ENCODE measurements at places on chromosomes 12 and 14.
A peak's percentile ranks its signal among the peaks of the same experiment; 100 is the strongest.

- no peak for DNase-seq
These were observed 81.5 kb downstream of the SLC38A4 start for GRCh38 chr12:46744283-46744682.

- DNase-seq = no peak
These were observed 5.6 kb downstream of the REM2 start for GRCh38 chr14:22888662-22889061.

GRCh38 chr14:100607611-100607956 lies 20.4 kb upstream of the BEGAIN start:
- DNase-seq = no peak

- DNase-seq = no peak
These were observed 28.0 kb downstream of the DERA start for GRCh38 chr12:15939111-15939510.

- no peak for DNase-seq
These were observed 9.3 kb upstream of the HDAC7 start for GRCh38 chr12:47828976-47829482.

- no peak for DNase-seq
These were observed 311.6 kb upstream of the DIO2 start for GRCh38 chr14:80522936-80523335.

- DNase-seq = no peak
These were observed 1051.9 kb upstream of the FLRT2 start for GRCh38 chr14:84477996-84478395.

DNA sequence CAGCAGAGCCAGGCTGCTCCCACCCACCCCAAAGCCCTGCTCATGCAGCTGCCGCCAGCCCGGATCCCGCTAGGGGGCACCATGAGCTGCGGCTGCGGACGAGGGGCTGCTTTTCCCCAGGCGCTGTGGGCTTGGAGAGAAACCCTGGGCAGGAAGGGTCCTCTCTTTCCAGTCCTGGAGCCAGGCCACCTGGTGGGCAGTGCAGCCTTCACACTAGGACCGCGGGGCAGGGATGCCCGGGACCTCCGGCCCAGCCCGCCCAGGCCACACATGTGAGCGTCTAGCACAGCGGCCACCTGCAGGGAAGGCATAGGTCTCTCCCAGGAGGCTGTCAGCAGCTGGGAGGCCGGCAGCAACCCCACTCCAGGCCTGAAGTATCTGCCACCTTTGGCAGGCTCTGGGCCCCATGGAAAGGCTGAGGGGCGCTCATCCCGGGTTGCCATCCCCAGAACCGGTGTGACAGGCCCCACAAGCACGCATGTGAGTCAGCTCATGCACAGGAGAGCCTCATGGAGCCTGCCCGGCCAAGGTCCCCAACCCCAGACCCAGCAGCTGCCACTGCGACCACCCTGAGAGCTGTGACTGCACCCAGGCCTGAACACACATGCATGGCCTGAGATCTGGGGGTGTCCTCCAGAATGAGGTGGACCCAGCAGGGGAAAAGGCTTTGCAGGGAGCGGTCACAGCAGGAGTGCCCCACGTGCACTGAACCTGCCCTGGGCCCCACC lies 280.0 kb upstream of the RTL1 start:
- no peak for DNase-seq

DNA sequence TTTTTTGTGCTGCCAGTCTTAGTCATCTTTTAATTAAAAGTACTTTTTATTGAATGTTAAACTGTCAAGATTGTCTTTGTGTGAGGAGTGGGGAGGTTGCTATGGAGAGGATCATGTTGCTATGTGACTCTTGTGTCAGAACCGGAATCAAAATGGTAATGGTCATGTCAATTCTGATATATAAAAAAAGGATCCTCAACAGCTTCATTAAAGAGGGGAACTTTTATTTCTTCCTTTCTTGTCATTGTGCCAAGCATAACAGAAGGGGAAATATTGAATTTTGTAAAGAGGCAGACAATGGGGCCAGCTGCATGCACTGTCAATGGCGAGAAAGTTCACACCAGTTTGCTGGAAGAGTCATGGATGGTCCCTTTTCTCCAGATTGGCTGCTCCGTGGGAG lies 564.8 kb downstream of the VRK1 start:
- no peak for DNase-seq

- DNase-seq = peak; percentile 93
These were observed at the start of gene PGAM5 for GRCh38 chr12:132710405-132711079. TSS of gene PGAM5 (plus strand) at chr12:132710842. CDS start at chr12:132710877, 35 bp downstream.

- DNase-seq = no peak
These were observed 316.4 kb downstream of the ZFP36L1 start for GRCh38 chr14:68476212-68477109.

DNA sequence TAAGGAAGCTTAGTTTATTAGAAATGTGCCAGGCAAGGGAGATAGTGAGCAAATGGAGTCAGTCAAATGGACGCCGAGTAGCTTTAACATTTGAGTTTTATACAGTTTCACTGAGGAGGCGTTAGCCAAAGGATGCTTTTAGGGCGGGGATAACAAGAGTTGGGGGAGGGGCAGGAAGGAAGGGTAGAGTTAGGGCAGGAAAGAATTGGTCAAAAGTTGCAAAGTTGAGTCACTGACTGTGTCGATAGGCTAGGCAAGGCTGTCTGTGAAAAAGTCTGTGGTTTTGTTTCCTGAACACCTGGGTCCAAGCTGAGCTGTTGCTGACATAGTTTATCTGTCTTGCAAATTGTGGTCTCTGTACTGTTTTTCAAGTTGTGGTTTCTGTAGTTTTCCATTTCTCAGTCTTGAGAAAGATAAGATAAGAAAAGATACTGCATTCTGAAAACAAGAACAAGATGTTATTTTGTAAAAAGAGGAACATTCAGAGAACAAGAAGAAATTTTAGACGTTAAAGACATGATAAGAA lies 62.6 kb upstream of the RESF1 start:
- peak; percentile 93 for DNase-seq

DNA sequence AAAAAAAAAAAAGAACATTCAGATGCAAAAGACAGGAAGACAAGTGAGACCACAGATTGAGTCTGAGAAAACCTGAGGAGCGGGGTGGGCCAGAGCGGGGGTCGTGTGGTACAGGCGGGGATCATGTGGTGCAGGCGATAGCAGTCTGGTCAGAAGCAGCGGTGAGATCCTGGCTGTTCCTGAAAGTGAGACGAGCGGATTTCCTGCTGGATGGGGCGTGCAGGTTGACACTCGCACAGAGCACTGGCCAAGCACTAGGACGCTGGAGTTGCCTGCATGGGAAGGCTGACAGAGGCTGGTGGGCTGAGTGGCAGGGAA lies 35.7 kb downstream of the CDC42BPB start:
- DNase-seq = no peak

DNA sequence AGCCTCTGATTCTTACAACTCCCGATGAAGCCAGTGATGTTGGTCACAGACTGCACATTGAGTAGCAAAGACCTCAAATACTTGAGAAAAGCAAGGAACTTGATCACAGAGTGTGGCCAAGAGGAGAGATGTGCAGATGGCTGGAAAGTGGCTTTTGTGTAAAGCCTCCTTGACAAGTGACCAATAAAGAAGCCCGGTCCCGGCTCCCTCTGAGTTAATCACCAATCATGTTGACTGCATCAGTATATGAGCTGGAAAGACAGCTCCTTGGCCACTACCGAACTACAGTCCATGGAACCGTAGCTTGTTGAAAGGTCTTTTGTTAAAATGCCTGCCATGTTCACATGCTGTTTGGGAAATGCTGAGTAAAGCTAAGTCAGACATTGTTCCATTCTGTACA lies 23.7 kb upstream of the SERPINA6 start:
- no peak for DNase-seq

DNA sequence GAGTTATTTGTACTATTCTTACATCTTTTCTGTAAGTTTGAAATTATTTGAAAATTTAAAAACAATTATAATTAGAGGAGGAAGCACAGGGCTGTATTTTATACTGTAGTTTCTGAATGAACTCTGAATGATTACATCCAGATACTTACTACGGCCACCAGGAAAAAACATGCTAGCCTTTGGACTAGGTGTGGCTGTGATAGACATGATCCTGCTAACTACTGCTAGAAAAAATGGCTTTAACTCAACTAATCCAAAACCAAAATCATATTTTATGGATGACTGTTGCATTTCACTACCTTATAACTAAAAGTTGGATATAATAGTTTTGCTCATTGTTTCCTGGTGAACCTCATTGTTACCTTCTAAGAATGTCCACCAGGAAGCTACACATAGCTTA lies 15.1 kb upstream of the SLC25A3 start:
- DNase-seq = no peak

DNA sequence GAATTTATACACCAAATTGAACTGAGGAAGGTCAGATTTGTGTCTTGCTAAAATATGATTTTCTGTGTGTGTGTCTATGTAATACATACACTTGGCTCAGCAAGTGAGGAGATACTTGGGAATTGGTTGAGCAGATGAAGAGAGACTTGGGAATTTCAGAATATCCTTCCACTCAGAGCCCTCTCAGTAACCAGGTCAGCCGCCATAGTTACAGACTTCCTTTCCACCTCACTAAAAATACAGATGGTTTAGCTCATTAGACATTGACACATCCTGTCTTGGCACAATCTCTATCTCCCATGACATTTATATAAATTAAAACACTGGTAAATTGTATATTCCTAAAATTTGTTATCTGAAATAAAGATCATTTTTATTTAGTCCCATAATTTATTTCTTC lies 15.9 kb downstream of the PIK3C2G start:
- no peak for DNase-seq

- peak; percentile 46 for DNase-seq
These were observed 912.4 kb downstream of the VRK1 start for GRCh38 chr14:97709552-97709951.

Data from stimulated activated naive CD8-positive, alpha-beta T cell treated with anti-CD3 and anti-CD28 coated beads, Interleukin-15, amount 100 ng/mL, for 72 hours (primary cell).